Cerebellar nuclear complex (tissue), 1 donor: ENCODE measurements at places on chromosomes 7 and 10.

GRCh38 chr7:118028226-118028625 is 155.0 kb upstream of the CTTNBP2 start:
- DNase-seq: no peak

DNA sequence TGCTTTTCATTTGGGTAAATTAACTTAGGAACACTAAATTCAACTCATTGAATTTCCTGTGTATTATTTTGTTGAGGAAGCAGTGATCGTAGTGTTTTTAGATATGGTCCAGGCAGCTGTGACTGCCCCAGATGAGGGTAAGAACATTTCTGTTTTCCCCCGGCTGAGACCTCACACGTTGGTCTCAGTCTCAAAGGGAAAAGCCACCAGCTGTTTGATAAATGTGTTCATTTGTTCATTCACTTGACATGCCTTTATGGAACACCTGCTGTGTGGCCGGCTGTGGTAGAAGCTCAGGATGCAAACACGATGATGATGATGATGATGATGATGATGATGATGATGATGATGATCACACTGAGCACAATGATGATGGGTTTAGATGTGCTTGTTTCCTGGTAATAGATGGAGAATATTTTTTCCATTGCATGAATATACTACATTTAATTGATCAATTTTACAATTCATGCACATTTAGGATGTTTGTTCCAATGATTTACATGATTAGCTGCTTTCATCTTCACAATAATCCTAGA is 125.6 kb upstream of the ZNF32 start:
- no peak for DNase-seq

DNA sequence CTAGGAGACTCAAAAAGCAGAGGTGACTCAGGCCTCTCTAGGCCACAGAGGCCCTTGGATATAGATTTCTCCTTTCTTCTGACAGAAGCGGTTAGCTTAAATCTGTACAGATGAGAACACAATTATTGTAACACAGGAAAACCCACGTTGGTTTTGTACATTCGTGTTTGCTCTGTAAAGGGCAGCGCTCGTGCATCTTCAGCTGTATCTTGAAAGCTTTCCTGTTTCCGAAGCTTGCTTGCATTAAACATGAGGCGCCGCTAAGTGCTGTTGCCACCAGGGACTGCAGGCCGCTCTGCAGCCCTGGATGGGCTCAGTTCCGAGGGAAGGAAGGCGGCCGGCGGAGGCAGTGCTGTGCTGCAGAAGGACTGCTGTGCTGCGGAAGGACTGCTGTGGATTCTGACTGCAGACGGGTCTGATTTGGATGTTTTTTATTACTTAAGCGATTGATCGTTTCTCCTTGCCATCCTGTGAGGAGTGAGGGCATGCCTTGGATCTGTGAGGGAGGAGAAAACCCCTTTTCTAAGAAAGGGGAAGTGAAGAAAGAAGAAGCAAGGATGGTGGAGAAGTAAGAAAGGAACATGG is 53.3 kb downstream of the FHIP2A start:
- no peak for DNase-seq

DNA sequence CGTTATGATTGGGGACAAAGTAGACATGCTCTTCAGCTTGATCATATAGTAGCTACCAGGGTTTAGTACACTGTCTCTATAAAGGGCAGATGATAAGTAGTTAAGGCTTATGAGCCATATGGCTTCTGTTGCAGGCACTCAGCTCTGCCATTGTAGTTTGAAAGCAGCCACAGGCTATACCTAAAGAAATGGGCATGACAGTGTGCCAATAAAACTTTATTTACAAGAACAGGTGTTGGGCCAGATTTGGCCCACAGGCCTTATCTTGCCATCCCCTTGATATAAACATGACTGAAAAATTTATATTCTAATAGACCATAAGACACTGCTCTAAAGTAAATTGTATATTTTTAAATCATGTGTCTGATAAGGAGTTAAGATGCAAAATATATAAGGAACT is 36.6 kb downstream of the GRK5 start:
- DNase-seq: no peak

DNA sequence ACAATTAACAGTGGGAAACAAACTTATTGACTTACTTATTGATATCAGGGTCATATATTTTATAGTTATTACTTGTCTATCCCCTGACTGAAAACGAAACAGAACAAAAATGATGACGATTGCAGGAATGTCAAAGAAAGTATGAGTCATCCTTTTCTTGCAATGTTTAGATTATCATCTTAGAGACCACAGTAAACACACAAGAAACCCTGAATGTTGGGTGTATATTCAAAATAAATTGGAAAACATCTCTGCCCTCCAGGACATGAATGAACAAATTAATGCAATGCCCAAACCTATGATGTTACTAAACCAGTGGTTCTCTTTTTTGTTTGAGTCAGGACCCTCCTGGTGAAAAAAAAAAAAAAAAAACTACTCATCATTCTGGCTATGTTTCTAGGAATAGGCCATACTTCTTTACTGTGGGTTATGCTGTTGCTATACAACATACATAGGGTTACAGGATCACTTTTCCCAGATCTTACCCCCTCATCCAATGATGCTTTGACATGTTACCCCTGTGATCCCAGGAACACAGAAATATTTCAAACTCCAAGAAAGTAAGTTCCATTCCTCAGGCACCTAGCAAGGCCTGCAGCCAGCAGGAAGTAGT is 623.4 kb upstream of the IGFBP3 start:
- no peak for DNase-seq

DNA sequence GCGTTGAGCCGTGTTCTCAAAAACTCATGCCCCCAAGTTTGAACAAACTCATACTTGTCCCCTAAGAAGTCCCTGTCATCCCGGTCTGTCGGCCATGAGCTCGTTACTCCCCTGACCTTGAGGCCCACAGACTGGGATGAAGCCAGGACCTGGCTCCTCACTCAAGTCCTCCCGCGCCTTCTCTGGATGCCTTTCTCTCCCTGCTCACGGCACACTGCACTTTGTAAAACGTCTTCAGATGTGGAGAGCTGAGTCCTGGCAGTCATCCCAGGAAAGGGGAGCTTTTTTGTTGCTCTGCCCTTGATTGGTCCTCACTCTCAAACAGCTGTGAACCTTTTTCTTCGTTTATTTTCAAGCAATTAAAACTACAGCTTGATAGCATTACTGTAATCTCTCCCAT is 110.8 kb downstream of the JAZF1 start:
- no peak for DNase-seq

DNA sequence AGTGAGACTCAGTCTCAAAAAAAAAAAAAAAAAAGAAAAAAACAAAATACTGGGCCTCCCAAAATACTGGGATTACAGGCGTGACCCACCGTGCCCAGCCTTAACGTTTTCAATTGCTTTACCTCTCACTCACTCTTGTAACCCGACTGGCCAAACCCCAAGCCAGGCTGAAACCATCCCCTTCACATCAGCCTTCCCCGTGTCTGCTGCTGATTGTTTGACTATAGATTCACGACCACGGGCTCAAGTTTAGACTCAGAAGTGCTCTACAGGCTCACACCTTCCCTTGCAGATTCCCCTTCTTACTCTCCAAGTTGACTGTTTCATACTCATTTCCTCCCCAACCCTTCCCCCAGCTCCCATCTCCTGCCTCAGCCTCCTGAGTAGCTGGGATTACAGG is 22.3 kb downstream of the TYW1 start:
- no peak for DNase-seq

GRCh38 chr10:35300063-35300699 is 36.1 kb upstream of the CCNY start:
- no peak for DNase-seq

- no peak for DNase-seq
Observed at GRCh38 chr10:30396293-30396692, 37.7 kb upstream of the MAP3K8 start.

GRCh38 chr7:127838816-127839415 is 186.9 kb downstream of the SND1 start:
- DNase-seq: no peak

GRCh38 chr10:89808842-89809241 is 107.5 kb downstream of the KIF20B start:
- no peak for DNase-seq

GRCh38 chr10:31099094-31099493 is 67.4 kb upstream of the ZNF438 start:
- no peak for DNase-seq

DNA sequence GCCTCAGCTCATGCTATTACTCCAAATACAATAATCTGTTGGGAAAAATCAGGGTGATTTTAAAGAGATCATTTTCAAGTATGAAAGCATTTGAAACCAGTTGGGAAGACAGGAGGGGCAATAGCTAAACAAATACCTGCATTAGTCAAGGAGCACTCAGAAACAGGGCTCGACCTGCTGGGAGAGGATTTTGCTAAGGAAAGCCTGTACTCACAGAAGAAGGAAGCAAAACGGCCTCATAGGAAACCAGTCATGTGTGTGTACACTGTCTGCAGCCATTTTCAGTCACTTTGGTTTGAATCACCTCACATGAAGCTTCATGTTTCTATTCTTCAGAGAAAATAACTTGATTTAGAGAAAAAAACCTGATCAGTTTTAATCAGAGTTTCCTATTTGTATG is 38.6 kb downstream of the FZD1 start:
- no peak for DNase-seq

GRCh38 chr7:81457852-81458522 is 311.9 kb downstream of the HGF start:
- DNase-seq: no peak

GRCh38 chr7:85734823-85735222 is 548.0 kb upstream of the SEMA3D start:
- DNase-seq: no peak

DNA sequence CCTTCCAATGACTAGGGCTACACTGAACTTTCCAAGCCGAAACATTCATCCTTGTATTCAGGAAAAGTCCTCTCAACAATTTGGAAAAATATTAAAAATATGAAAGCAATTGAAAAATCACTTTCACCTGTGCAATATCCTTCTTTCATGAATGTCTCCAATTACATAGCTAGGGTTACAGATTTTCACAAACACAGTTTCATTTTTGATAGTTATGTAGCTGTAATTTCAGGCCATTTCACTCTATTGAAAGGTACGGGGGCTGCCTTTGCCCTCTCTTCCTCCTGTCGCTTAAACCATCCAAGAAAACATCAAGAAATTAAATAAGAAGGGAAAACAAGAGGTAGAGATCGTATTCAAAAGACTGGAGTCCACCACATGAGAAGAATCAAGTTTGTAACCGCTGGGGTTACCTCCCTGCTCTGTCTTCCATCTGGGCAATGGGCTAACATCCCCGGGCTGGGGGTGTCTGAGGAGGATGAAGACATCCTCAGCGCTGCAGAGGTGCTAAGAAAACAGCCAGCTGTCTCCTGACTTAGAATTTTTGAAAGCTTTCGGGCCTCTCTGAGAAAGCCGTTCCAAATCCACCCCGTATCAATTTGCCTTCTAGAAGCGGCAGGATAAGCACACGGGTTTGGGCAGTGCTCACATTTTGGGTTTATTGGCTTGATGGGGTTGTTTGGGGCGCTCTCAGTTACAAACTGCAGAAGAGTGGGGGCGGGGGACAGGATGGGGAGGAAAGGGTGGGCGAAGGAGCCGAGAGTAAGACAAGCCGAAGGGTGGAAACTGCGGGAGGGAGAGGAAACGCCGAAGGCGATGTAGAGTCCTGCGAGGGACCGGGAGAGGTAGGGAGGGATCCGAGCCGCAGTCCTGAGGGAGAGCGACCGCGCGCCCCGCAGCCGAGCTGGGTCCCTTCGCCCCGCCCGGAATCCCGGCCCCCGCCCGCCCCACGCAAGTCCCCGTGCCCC is 24.3 kb upstream of the VAX1 start:
- no peak for DNase-seq

DNA sequence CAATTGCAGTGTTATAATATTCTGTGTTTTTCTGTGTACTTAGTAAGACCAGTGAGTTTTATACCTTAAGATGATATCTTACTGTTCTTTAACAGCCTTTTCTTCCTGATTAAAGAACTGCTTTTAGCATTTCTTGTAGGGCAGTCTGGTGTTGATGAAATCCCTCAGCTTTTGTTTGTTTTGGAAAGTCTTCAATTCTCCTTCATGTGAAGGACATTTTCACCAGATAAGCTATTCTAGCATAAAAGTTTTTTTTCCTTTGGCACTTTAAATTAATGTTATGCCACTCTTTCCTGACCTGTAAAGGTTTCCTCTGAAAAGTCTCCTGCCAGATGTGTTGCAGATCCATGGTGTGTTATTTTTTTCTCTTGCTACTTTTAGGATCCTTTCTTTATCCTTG is 1059.8 kb downstream of the LRMDA start:
- no peak for DNase-seq

- no peak for DNase-seq
Observed at GRCh38 chr7:26658389-26659084, 205.9 kb downstream of the SKAP2 start.

DNA sequence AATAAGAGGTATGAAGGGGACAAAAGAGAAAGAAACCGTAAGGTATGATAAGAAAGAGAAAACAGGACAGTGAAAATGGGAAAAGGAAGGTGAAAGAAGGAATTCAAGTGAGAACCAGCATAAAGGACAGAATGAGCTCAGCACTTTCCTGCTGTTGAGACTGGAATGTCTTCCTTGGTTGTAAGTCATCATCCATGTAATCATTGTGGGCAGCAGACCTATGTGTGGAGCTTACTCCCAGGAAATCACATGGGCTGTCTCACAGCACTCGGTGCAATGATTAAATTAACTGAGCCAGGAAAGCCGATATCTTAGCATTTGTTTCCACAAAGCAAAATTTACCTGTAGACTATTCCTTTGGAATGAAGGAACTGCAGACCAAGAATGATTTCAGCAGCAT is 118.1 kb downstream of the PRKCQ start:
- no peak for DNase-seq

GRCh38 chr7:150903606-150904005 is 51.3 kb downstream of the AOC1 start:
- no peak for DNase-seq

GRCh38 chr10:127228195-127228787 is 31.9 kb upstream of the INSYN2A start:
- DNase-seq: no peak

DNA sequence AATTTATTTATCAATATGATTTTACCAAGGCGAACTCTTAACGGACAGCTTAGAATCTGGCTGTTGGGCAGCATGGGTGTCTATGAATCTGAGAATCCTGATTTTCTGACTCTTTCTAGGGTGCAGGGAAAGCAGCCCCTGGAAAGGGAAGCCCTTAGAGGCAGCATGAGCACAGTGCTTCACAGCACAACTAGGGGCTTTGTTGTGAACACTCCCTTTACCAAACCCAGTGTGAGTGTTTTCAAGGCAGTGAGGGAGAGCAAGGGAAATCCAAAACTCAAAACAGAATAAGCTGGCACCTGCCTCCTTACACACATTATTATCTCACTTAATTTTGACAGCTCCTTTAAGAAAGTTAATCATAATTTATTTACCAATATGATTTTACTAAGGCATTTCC is 116.3 kb upstream of the CSTF2T start:
- DNase-seq: no peak

GRCh38 chr10:82768040-82768439 is 893.0 kb downstream of the NRG3 start:
- DNase-seq: no peak

GRCh38 chr7:65216469-65216868 is 157.2 kb upstream of the ZNF92 start:
- no peak for DNase-seq

- no peak for DNase-seq
Observed at GRCh38 chr10:88858491-88858890, 6.8 kb upstream of the ANKRD22 start.

- DNase-seq: no peak
Observed at GRCh38 chr10:80552151-80552646, 14.5 kb downstream of the SH2D4B start.

GRCh38 chr7:115838829-115839228 is 191.7 kb downstream of the TFEC start:
- no peak for DNase-seq

- no peak for DNase-seq
Observed at GRCh38 chr7:152870106-152870693, 110.6 kb downstream of the ACTR3B start.
